ENCODE measurements at places on chromosomes 16 and 17. TPM values are rescaled to one million over a fixed set of nuclear protein-coding genes. Genes with fewer than 3 reads are reported as not detected.

Gene TP53TG3B
- polyA plus RNA-seq = not detected

Gene KRT9
- not detected for polyA plus RNA-seq

Gene CD300LG
- 37.2 TPM for polyA plus RNA-seq

Gene CLEC19A
- not detected for polyA plus RNA-seq

Gene TVP23A
- 0.08 TPM for polyA plus RNA-seq

Gene CRISPLD2
- 16.2 TPM for polyA plus RNA-seq

Gene INCA1
- polyA plus RNA-seq = 0.64 TPM

Gene MT2A
- 299 TPM for polyA plus RNA-seq

Gene KRTAP9-4
- polyA plus RNA-seq = not detected

Gene CYB5D1
- polyA plus RNA-seq = 11.7 TPM

Gene SNX20
- 0.27 TPM for polyA plus RNA-seq

Gene KRT35
- not detected for polyA plus RNA-seq

Gene TMC5
- not detected for polyA plus RNA-seq

Gene PRKCB
- polyA plus RNA-seq = 0.30 TPM

Gene CHST4
- polyA plus RNA-seq = not detected

Gene HSF5
- not detected for polyA plus RNA-seq

Gene SNF8
- polyA plus RNA-seq = 144 TPM

DNA sequence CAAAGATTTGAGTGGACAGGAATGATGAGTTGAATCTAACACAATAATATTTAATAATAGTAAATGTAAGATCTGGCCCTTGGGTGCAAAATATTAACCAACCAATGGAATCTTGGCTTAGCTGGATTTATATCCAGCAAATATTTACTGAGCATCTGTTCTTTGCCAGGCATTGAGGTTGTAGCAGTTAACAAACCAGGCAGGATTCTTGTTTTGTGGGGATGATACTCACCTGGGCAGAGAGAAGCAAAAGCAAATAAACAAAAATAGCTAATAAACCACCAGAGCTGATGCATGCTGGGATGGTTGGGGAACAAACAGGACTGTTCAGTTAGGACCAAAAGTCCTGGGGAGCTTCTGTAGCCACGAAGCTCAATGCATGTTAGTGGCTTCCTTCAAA lies 84.1 kb upstream of the CDH13 start:
- no peak for DNase-seq

GRCh38 chr16:74991593-74992403 lies 6.9 kb upstream of the WDR59 start:
- no peak for DNase-seq

- DNase-seq = no peak
Measured at GRCh38 chr16:88871730-88872416, 5.4 kb upstream of the PABPN1L start.

DNA sequence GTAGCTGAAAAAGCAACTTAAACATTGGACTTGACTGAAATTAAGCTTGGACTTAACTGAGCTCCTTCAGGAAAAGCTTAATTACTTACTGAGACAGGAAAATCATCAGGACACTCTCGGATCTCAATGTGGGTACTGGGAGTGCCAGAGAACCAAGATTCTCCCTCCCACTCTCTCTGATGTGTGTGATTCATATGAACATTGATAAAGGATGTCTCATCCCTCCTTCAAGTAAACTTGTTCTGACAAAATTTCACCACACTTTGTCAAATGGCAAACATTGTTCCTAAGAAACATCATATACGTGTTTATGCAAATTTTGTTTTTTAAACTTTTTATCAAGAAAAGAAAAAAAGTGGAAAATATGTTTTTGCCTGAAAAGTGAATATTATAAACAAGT lies 4.1 kb upstream of the SLFN5 start:
- no peak for DNase-seq

DNA sequence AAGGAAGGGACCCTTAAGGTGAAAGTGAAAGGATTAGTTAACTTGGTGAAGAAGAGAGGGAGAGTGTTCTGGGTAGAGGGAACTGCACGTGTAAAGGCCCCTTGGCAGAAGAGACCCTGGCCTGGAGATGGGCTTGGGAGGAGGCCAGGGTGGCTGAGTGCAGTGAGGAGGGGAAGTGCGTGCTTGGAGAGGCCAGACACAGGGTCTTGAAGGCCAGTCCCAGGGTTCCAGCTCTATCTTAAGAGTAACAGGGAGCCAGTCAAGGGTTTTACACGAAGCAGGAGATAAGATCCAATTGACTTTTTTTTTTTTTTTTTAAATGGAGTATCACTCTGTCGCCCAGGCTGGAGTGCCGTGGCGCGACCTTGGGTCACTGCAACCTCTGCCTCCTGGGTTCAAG lies 15.2 kb upstream of the DOK4 start:
- no peak for DNase-seq

GRCh38 chr17:78899361-78900260 lies 3.4 kb downstream of the CEP295NL start:
- DNase-seq = peak; percentile 58

- peak; percentile 83 for DNase-seq
Measured at GRCh38 chr16:30941600-30942425, 7.1 kb upstream of the ORAI3 start.

GRCh38 chr16:59773330-59773729 lies 1039.2 kb upstream of the GOT2 start:
- DNase-seq = no peak

GRCh38 chr16:84919708-84920107 lies 91.6 kb downstream of the ZDHHC7 start:
- no peak for DNase-seq

GRCh38 chr17:17433000-17433703 lies 43.6 kb upstream of the MED9 start:
- DNase-seq = no peak

- no peak for DNase-seq
Measured at GRCh38 chr17:57594767-57595166, 150.3 kb downstream of the CCDC182 start.

- no peak for DNase-seq
Measured at GRCh38 chr17:17132746-17133145, 73.4 kb downstream of the PLD6 start.

DNA sequence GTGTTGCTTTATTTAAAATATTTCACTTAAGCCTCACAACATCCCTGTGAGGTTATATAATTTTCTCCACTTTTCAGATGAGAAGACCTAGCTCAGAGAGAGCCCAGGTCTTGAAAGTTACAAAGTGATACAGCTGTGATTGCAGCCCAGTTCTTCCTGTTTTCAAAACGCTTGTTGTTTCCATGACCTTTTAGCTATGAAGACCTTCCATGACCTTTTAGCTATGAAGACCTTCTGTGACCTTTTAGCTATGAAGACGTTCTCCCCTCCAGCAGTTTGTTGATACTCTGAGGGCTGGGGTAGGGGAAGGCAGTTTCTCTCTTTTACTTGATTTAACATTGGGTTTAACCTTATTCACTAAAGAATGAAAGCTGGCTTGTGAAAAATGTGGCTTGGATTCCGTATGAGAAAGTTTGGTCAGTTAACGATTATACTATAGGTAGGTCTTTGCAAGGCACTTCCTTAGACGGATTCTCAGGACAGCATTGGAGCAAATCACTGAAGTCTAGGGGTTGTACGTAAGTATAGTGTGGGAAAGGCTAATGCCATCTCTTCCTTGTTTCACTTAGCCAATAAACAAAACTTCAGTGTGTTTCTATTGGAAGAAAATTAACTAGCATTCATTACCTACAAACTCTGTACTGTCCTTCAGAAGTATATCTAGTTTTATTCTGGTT lies 20.7 kb downstream of the PHKB start:
- DNase-seq = no peak

DNA sequence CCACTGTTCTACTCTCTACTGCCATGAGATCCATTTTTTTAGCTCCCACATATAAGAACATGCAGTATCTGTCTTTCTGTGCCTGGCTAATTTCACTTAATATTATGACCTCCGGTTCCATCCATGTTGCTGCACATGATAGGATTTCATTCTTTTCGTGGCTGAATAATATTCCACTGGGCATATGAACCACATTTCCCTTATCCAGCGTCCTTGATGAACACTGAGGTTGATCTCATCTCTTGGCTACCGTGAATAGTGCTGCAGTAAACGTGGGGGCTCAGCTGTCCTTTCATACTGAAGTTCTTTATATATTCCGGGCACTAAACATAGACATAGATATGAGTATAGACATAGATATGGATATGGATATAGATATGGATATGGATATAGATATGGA lies 109.3 kb upstream of the TNRC6C start:
- no peak for DNase-seq

DNA sequence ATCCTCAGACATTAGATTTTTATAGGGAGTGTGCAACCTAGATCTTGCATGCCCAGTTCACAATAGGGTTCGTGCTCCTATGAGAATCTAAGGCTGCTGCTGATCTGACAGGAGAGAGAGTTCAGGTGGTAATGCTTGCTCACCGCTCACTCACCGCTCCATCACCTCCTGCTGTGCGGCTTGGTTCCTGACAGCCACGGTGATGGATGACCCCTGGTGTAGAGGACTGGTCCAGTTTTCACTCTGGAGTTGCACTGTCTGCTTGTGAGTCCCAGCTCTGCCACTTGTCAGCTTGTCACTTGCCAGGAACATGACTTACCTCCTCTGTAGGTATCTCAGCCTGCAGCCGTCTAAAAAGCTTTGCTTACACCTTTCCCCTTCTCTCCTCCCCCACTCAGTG lies 214.6 kb downstream of the SNX29 start:
- DNase-seq = no peak

- no peak for DNase-seq
Measured at GRCh38 chr17:58353389-58353825, 1.4 kb upstream of the SUPT4H1 start.

GRCh38 chr16:76157629-76158028 lies 119.6 kb upstream of the CNTNAP4 start:
- no peak for DNase-seq

GRCh38 chr17:11005940-11006339 lies 168.1 kb upstream of the PIRT start:
- no peak for DNase-seq

- DNase-seq = no peak
Measured at GRCh38 chr16:50925758-50926357, 184.0 kb downstream of the CYLD start.

- DNase-seq = peak; percentile 28
Measured at GRCh38 chr17:17358060-17358751, 55.0 kb downstream of the NT5M start.

- DNase-seq = peak; percentile 80
Measured at GRCh38 chr17:41777157-41777573, 9.3 kb downstream of the JUP start.

- no peak for DNase-seq
Measured at GRCh38 chr17:29180788-29181160, 576 bp upstream of the MYO18A start.

GRCh38 chr16:85541980-85542900 lies 70.9 kb upstream of the GSE1 start:
- no peak for DNase-seq

GRCh38 chr17:75244133-75244866 lies 17.1 kb downstream of the GGA3 start:
- DNase-seq = no peak

DNA sequence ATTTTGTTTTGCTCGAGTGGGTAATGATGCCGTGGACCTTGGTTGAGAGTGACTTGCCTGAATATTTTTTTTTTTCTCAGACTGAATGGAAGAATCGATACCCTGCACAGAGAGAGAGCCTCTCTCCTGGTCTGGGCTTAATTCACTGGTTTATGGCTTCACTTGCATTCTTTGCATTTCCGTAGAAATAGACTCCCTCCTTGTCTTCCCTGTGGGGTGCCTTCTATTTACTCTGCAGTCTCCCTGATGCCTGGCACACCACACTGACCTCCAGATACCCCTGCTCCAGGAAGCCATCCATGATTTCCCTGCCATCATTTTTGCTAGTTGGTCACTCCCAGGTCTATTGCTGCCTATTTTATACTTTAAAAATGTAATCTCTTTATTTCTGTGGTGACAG lies 238.0 kb downstream of the SNX29 start:
- no peak for DNase-seq

GRCh38 chr16:22055881-22056280 lies 36.5 kb upstream of the VWA3A start:
- DNase-seq = no peak

DNA sequence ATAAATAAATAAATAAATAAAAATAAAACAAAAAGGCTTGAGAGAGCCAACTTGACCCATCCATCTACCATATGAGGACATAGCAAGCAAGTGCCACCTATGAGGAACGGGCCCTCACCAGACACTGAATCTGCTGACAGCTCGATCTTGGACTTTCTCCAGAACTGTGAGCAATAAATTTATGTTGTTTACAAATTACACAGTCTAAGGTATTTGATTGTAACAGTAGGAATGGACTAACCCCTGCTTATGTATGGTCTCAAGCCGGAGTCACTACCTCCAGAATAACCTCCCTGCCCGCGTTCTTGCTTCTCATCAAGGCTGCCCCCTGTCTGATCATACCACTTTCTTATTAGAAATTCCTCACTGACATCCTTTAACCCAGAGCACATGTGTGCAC lies 9.9 kb downstream of the SLC5A11 start:
- no peak for DNase-seq

DNA sequence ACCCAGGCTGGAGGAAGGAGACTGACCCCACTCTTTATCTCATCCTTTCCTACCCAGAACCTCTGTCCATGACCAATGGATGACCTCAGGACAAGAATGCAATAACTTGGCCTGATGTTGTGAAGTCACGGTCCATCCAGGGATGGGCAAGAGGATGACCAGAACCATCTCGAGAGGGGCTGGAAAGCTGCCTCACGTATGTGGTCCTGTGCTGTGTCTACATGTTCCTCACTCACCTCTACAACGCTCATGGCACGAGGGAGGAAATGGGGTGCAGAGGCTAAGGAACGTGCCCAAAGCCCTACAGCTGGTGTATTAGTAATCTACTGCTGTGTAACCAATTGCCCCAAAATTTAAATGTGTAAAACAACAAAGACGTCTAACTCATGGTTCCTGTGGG lies 7.3 kb upstream of the KCTD5 start:
- DNase-seq = no peak

GRCh38 chr17:49956780-49957179 lies 12.2 kb upstream of the DLX4 start:
- no peak for DNase-seq

GRCh38 chr16:48591976-48592375 lies 18.0 kb downstream of the N4BP1 start:
- no peak for DNase-seq

- DNase-seq = no peak
Measured at GRCh38 chr16:11361701-11362451, 16.6 kb downstream of the RMI2 start.

DNA sequence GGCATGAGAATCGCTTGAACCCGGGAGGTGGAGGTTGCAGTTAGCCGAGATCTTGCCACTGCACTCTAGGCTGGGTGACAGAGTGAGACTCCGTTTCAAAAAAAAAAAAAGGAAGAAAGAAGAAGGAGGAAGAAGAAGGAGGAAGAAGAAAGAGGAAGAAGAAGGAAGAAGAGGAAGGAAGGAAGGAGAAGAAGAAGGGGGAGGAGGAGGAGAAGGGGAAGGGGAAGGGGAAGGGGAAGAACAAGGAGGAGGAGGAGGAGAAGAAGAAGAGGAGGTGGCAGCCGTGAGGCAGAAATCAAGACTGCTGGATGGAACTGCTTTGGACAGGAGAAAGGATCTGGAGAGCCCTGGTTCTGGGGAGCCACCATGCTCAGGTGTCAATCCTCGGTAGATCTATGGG lies 29.7 kb upstream of the PEMT start:
- DNase-seq = no peak

All from heart left ventricle (tissue), 16 donors.